ENCODE measurements at places on chromosomes 6 and 20.

- no peak for DNase-seq
Observed at GRCh38 chr6:85385636-85386315, 64.1 kb upstream of the NT5E start.

GRCh38 chr20:63808964-63809674 is 21.9 kb downstream of the ZBTB46 start:
- DNase-seq: no peak

DNA sequence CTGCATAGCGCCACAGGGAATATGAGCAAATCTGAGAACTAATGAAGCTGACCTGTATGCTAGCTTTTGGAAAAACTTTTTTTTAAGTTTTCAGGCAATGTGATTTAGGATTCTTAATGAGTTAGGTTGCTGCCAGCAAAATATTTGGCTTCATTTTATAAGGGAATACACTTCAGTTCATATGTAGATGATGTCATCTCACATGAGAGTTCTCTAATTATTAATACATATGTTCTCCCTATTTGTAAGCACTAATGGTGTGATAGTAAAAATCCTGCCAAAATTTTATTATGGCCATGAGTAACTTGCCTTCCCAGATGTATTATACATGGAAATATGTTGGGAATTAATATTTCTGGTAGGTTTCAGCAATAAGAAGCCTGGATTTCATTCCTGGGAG is 573.8 kb downstream of the EPM2A start:
- no peak for DNase-seq

- no peak for DNase-seq
Observed at GRCh38 chr6:107059606-107060005, 31.6 kb downstream of the MTRES1 start.

GRCh38 chr20:54555150-54555549 is 79.8 kb downstream of the DOK5 start:
- no peak for DNase-seq

- no peak for DNase-seq
Observed at GRCh38 chr6:106039897-106040592, 46.1 kb upstream of the PRDM1 start.

DNA sequence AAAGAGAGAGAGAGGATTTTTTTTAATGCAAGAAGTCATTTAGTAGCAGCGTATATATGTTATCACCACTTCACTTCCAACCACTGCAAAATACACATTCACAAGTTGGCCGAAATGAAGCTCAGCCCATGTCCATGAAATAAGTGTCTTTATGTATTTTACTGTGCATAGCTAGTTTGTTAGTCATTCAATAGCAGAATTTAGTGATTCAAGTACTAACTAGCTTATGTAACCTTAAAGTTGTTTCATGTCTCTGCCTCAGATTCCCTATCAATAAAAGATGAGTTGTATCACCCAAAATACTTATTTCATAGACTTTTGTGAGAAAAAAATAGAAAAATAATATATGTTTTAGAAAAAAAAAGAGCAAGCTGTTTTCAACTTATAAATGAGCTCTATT is 153.7 kb upstream of the PRDM1 start:
- no peak for DNase-seq

DNA sequence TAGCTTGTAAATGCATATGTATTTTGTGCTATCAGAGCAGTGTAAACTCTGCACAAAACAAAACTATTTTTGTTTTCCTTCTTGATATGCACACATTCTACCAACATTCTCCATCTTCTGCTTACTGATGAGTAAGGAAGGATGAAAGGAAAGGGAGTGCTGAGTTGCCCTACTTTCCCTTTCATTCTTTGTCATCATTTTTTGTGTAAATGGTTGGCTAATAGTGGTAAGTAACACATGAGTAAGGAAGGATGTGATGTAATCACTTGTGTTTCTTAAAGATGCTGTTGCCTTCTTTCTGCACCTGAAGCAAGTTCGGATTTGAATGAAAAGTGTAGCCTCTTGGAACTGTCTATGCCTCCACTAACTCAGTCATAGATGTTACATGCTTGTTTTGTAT is 4.6 kb upstream of the REV3L start:
- peak; percentile 81 for DNase-seq

GRCh38 chr6:167795321-167795811 is 31.3 kb upstream of the AFDN start:
- no peak for DNase-seq

DNA sequence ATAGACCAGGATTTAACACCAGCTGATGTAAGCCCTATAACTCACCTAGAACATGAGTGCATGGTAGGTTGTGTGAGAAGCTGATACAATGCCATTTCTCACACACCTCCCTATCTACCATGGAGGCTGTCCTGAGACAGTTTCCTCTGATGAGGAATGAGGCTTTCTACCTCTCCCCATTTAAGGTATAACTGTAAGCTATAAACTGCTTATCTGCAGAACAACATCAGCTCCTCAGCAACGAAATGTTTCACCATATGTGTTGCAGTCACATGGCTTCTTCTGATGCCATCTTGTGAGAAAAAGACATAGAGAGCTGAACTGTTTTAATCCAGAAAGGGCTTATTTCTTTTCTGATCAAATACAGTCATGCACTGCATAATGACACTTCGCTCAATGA is 20.7 kb downstream of the ZKSCAN3 start:
- no peak for DNase-seq

DNA sequence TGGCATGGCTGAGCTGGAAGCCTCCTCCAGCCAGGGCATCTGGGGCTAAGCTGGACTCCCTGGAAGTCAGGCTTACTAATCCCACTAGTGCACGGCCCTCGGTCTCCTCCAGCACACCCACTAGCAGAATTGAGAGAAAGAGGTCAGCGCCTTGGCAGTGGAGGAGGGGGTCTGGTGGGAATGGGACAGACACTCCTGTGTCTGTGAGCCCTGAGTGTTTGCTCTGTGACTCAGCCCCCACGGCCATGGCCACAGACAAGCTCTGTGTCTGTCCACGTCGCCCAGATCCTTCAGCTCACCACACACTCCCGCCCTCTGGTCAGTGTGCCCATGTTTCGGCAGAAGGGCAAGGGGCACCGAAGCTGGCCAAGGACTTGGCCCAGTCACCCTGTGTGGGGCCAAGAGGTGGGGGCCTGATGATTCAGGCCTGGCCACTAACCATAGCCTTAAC is 8.8 kb downstream of the MDFI start:
- DNase-seq: no peak

- DNase-seq: no peak
Observed at GRCh38 chr6:159434410-159434809, 258.6 kb downstream of the SOD2 start.

DNA sequence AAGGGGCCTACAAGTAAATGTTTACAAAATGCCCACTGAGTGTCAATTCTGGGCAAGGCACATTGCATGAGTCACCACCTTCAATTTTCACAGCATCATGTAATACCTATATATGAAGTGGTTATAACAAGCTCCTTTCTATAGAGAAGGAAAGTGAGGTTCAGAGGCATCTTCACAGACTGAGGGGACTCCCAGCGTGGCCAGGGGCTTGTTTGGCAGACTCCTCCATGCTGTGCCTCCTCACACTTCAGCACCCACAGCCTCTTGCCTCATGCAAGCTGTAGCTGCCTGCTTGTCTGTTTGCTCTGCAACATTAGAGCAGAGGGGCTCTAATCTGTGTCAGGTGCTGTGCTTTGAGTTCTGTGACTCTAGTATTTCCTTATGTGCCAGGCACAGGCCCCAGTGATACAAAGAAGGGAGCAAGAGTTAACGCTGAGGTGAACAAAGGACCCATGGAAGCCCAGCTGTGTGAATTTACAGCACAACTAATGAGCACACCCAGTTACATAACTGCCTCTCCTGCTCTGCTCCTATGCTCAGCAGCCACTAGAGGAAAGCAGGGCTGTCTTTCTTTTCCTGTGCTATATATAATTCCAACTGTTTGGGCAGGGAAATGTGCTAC is 72.3 kb downstream of the ZHX3 start:
- DNase-seq: peak; percentile 4

GRCh38 chr20:7893014-7893730 is 47.1 kb downstream of the HAO1 start:
- no peak for DNase-seq

GRCh38 chr20:23407781-23408464 is 13.4 kb downstream of the NAPB start:
- DNase-seq: peak; percentile 28

GRCh38 chr20:61284752-61285151 is 32.7 kb downstream of the CDH4 start:
- DNase-seq: no peak

- DNase-seq: no peak
Observed at GRCh38 chr20:5220321-5221060, 93.7 kb downstream of the CDS2 start.

- DNase-seq: peak; percentile 18
Observed at GRCh38 chr6:96157018-96157565, 141.3 kb downstream of the FUT9 start.

DNA sequence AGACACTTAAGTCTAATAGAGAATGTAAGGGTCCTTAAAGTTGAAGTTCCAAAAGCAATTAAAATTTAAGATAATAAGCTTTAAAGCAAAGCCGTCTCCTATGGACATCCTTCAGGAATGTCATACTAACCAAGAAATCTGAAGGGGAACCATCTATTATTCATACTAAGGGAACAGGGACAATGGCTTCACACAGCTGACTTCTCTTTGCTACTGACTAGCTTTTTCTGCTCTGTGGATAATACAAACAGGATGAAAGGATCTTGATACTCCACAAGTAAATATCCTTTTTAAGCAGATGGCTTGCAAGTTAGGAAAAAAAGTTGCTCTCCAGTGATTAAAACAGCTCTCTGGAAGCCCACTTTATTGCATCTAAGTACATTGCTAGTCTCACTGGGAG is 178.6 kb downstream of the BACH2 start:
- DNase-seq: no peak

GRCh38 chr6:169861431-169862042 is 110.1 kb downstream of the ERMARD start:
- no peak for DNase-seq

DNA sequence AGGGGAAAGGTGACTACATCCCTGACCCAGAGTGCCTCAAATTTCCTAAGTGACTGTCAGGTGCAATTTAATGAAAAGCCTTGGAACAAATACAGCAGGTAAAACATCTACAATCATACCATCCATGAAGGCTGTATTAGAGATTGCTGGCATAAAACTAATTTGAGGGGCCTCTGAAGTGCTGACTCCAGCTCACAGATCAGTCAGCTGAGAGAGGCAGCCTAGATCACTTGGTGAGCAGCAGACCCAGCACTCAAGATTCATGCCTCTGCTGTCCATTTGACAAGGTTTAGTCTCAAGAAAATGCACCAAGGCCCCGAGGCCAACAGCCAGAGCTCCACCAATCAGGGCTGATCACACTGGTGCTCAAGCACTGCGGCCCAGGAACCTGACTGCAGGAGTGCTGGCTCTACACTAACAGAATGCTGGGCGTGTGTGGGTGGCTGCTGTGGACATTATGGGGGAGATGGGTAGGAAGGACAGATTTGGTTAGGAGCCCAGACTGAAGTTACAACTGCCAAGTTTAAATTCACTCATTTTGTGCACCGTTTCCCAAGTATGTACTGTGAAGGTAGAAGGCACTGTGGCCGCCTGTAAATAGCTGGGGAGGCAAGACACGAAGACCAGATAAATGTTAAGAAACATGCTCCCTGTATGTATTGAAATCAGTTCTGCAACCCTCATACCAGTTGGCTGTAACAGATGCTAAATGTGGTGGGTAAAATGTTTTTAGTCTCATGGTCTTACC is 28.2 kb downstream of the SNX5 start:
- no peak for DNase-seq

DNA sequence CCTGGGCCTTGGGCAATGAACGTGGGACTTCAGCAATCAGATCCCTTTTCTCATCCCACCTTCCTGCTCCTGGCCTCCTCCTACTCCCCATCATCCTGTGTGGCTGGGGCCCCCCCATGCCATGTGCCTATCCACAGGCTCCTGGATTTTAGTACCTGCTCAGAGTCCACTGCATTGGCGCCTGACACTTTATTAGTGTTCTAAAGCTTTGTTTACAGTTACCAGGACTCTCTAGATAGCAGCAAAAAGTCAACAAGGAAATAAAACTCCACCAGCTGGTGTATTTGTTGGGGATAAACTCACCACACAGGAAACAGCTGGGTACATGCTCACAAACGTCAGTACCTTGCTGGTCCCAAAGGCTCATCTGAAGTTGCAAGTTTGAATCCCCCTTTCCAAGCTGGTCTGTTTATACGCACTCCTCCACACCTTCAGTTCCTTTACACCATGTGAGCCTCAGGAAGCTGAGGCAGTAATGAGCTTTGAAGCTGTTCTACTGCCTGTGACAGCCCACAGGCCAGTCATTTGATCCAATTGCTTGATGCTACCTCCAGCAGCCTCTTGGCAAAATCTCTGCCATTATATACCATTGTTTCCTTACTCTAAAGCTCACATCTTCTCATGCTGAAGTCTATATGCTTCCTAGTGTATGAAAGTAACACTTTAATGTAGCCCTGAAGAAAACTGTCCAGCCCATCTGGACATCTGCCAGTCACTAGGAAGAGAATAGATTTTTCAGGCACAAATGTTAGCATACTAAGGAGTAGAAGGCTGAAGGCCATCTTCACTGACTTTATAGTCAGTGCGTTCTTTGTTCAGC is 76.6 kb downstream of the ANKEF1 start:
- no peak for DNase-seq

- DNase-seq: no peak
Observed at GRCh38 chr6:85004361-85004995, 240.1 kb upstream of the TBX18 start.

- DNase-seq: no peak
Observed at GRCh38 chr6:43687079-43687436, 533 bp downstream of the MRPS18A start.

DNA sequence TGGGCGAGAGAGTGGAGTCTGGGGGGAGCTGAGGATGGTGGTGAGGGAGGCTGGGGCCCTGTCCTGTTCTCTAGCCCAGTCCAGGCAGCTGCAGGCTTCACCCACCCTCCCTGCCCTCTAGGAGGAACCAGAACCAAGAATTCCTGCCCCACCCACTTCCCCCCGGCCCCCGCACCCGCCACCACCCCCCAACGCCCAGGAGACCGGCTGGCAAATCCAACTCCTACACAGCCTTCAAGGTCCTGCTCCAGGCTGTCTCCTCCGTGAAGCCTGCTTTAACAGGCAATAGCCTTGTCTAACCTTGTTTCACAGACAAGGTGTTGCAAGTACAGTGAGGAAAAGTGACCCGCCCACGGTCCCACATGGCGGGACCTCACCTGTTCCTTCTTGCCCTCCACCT is 2.4 kb downstream of the SPDEF start:
- DNase-seq: no peak

- no peak for DNase-seq
Observed at GRCh38 chr6:7821426-7821825, 89.2 kb downstream of the TXNDC5 start.

DNA sequence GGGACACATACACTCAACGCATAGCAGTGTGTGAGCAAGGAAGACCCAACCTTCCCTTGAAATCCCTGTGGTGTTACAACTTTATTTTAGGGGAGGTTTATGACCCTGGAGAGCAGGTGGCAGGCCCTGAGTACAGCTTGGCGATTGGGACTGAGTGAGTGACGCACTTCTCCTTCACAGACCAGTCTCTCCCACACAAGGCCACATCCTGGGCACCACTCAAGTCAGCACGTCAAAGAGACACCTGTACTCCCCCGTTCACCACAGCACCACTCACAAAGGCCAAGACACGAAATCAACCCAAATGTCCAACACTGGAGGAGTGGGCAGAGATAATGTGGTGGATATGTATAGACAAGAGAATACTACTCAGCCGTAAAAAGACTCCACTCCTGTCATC is 57.0 kb upstream of the FRMD1 start:
- DNase-seq: no peak
